ENCODE measurements at places on chromosomes 4 and X. TPM values are rescaled to one million over a fixed set of nuclear protein-coding genes. Genes with fewer than 3 reads are reported as not detected.

DNA sequence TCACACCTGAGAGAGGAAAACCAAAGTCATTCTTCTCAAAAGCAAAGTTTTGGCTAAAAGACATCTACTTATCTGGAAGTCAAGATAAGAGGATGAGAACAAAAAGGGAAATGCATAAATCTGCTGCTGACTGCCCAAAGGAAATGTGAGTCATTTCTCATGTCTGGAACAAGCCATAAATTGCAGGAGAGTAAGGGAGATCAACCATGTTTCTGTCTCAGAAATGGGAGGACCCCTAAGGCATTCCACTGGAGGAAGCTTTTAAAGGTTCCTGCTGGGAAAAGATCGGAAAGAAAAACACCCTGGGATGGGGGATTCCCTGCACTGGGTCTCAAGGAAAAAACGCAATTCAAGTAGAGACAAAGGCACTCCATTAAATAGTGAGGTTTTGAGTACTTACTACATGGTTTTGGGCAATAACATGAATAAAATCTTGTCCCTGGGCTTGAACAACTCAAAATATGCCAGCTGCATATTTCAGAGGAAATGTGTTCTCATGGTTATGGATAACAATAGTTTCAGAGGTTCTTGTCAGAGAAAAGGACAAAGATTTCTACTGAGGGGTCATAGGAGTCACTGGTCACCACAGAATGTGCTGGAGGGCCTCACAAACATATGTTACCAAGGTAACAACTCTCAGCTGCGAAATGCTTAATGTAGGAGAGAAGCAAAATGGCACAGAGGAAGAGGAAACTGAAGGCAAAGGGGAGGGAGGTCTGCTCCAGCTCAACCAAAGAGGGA, 19.3 kb downstream of the GPR143 start:
- DNase-seq, result peak; percentile 93

- DNase-seq, result no peak
Measured at GRCh38 chr4:153075836-153076518, 128.3 kb upstream of the TRIM2 start.

DNA sequence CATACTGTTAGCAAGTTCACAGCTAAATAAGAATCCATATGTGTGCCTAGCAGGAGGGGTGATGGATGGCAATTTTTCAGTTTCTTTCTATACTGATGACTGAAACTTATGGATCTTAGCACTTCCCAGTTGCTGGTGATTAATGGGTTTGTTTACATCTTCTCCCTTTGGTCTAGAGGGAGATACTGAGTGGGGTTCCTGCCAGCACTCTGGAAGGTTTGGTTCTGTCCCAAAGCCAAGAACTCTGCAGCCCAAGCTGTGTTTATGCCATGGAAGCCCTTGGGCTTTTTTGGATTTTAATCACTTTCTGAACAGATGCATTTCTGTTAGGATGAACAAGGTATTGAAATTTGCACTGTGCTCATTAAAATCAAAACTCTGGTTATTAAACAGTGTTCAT, 43.5 kb downstream of the DDIT4L start:
- DNase-seq, result no peak

GRCh38 chrX:118862979-118863378, 39.4 kb downstream of the ZCCHC12 start:
- DNase-seq, result no peak

DNA sequence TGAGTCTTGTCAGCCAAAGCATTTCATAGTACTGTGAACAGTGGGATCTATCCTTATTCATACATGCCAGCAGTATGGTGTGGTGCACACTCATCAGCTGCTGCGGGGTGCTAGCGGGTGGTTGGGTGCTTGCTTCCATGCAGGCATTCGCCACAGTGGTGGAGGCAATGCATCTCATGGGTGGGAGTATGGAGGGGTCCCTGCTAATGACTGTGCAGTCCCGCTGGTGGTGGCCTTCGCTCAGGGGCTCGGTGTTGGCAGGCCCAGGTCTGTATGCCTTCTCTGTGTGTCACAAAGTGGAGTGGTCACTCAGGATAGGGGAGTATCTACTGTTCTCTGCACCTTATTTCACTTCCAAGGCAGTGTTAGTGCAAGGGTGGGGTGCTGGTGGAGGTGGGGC, 122.6 kb downstream of the POU3F4 start:
- no peak for DNase-seq

GRCh38 chr4:65667506-65668041, 2.7 kb downstream of the EPHA5 start:
- no peak for DNase-seq

DNA sequence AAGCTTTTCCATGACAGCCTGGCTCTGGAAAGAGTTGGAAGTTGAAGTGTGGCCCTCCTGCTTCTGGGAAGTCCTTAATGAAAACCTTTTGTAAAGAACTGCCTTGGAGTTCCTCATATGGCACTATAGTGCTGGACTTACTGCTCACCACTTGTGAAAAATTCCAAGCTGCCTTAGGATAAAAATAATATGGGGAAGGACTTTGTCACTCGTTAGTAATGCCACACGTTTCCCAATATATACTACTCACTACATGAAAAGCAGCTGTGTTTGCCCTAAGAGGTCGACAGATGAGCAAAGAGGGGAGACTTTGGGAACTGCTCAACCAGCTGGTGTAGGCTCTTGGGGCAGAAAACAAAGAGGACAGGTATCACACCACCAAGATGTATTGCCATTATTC, 11.7 kb downstream of the OPHN1 start:
- no peak for DNase-seq

- no peak for DNase-seq
Measured at GRCh38 chr4:69843932-69844331, 16.0 kb downstream of the SULT1E1 start.

DNA sequence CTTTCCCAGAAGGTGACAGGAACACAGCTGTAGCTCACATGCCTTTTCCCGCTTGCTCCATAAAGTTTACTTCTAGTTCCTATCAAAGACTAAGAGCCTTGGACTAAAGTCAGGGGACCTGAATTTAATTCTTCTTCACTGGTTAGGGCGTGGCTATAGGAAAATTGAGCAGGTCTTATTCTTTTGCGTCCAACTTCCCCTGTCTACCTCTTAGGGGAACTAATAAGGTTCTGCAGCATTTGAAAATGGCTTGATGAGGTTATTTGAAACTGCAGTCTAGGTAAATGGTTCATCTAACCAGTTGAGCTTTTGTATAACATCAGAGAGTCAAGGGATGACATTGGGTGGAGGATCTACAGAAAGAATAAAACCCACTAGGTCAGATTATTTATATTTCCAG, 2.6 kb downstream of the ARHGAP10 start:
- no peak for DNase-seq

- peak; percentile 85 for DNase-seq
Measured at GRCh38 chrX:9677098-9677739, 88.4 kb downstream of the GPR143 start.

DNA sequence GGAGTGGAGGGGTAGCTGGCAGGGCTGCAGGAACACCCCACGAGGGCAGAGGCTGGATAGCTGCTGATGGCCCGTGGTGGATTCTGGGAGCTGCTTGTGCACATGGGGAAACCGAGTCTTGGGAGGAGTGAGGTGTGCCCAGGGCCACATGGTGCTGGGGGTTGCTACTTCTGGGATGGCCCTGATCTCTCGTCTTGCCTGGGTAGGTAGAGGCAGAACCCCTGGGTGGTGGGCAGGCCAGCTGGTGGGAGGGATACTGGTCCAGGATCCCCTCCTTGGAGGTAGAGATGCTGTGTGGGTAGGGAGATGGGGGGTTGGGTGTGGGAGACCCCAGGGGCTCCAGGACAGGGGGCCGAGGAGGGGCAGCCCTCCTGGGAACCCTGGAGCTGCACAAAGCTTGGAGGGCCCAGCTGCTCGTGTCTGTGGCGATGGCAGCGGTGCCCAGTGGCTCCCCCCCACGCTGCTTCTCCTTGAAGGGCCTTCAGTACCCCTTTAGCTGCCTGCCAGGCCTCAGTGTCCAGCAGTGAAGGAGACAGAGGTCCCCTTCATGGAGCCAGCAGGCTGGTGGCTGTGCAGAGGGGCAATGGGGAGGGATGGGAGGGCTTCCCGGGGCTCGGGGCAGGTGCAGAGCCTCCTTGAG, 3.2 kb downstream of the NAT8L start:
- DNase-seq, result no peak

- DNase-seq, result no peak
Measured at GRCh38 chrX:38929966-38930421, 128.7 kb downstream of the MID1IP1 start.

DNA sequence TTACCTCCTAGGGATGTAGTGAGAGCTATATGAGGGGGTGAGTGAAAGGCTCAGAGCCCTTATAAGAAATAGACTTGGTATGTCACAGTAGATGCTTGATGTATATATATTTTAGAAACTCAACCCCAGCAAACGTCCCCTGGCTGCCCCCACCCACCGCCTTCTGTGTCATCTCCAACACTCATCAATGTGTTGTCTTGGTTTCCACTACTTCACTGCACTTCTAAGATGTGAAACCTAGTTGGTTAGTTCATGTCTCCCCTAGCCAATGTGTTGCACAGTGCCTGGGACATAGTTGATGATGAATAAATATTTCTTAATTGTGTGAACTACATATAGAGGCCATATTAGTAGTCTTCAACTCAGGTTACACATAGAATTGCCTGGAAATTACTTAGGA, 4.4 kb downstream of the FGFBP2 start:
- DNase-seq, result no peak

- DNase-seq, result no peak
Measured at GRCh38 chrX:69101683-69102251, 63.5 kb downstream of the PJA1 start.

DNA sequence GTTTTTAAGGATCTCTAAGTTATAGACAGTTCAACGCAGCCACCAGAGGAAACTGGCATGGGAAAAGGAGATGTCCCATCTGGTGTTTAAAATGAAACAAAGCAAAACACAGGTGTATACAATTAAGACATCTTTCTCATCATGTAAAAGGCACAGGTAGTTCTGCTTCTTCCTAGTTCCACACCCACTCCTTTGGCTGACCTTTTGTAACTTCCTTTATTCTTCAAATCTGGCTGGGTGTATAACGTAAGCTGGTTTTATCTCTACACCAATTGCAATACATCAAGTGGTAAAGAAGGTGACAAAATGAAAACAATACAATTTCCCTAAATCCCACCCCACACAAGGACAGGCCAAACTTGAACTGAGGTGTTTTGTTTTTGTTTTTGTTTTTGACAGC, 27.3 kb upstream of the FBXW7 start:
- DNase-seq, result no peak

DNA sequence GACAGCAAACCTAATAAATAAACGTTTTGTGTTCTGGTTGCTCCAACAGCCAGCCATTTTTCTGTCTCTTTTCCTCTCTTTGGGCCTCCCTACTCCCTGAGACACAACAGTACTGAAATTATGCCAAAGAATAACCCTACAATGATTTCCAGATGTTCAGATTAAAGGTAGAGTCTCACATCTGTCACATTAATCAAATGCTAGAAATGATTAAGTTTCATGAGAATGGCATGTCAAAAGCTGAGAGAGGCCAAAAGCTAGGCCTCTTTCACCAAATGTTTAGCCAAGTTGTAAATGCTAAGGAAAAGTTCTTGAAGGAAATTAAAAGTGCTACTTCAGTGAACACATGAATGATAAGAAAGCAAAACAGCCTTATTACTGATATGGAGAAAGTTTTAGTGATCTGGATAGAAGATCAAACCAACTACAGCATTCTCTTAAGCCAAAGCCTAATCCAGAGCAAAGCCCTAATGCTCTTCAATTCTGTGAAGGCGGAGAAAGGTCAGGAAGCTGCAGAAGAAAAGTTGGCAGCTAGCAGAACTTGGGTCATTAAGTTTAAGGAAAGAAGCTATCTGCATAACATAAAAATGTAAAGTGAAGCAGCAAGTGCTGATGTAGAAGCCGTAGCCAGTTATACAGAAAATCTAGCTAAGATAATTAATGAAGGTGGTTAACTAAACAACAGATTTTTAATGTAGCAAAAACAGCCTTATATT, 182.1 kb upstream of the NUDT6 start:
- no peak for DNase-seq

- no peak for DNase-seq
Measured at GRCh38 chr4:1737666-1738065, 16.3 kb downstream of the TACC3 start.

GRCh38 chr4:113292371-113293042, 243.1 kb downstream of the ANK2 start:
- no peak for DNase-seq

GRCh38 chrX:129945131-129945530, 37.3 kb upstream of the BCORL1 start:
- no peak for DNase-seq

DNA sequence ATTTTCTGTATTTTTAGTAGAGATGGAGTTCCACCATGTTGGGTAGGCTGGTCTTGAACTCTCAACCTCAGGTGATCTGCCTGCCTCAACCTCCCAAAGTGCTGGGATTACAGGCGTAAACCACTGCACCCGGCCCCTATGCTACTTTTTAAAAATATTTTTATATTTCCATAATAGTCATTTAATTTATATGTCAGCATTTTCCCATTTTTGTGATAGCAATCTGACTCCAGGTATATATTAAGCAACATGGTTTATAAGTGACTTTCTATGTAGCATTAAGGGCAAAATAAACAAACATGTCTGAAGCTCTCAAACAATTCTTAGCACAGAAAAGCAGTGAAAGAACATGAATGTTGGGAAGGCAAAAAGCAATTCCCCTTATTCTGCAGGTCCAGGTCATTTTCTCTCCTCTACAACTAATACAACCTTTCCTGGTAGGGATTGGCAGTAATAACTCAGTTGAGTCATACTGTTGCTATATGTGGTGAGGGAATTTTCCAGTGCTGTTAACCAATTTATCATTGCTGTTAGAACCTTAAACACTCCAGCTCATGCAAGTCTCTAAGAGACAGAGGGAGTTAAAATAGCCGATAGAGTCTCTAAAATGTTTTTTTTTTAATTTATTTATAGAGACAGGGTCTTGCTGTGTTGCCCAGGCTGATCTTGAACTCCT, 24.0 kb downstream of the SMIM14 start:
- peak; percentile 75 for DNase-seq

GRCh38 chr4:182748949-182749348, 168.2 kb downstream of the DCTD start:
- DNase-seq, result peak; percentile 63

DNA sequence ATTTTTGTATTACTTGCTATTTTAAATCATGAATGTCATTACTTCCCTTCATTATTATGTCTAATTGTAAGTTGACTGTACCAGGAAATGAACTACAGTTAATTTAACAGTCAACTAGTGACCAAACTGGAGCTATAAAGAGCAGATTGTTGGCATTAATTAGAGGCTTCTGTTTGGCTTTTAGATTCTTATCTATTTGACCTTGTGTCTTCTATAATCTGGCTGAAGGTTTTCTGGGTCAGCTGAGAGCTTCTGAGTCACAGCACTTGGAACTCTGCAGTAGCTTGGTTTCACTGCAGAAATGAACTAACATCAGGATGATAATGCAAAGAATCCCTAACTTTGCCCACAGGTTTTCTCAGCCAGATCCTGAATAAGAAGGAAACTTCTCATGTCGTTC, 169.2 kb upstream of the LEF1 start:
- DNase-seq, result no peak

- DNase-seq, result peak; percentile 0
Measured at GRCh38 chr4:142883040-142883832, 37.1 kb upstream of the INPP4B start.

Gene GRPR
- total RNA-seq, result under 0.01 TPM

Gene CENPVL2
- total RNA-seq, result not detected

Gene ZNF674
- total RNA-seq, result 3.1 TPM

Gene HELT
- total RNA-seq, result not detected

Gene APLN
- total RNA-seq, result 13.9 TPM

Gene SMPX
- not detected for total RNA-seq

Gene PDLIM5
- total RNA-seq, result 78.5 TPM

Gene FABP2
- not detected for total RNA-seq

Gene CFAP99
- total RNA-seq, result not detected

Gene ATP1B4
- not detected for total RNA-seq

Gene ADH1B
- 0.13 TPM for total RNA-seq

Gene NAT8L
- total RNA-seq, result under 0.01 TPM

Gene FRG2
- total RNA-seq, result not detected

Gene S100P
- not detected for total RNA-seq

Gene AFF2
- 0.25 TPM for total RNA-seq

Gene IBSP
- total RNA-seq, result not detected
